Activated CD4-positive, alpha-beta T cell treated with anti-CD3 and anti-CD28 coated beads, Interleukin-2, amount 50 U/mL, for 24 hours (primary cell): ENCODE measurements at places on chromosomes 11 and 22.

- DNase-seq, result no peak
Observed at GRCh38 chr22:49928185-49928495, 9.7 kb downstream of the CRELD2 start.

GRCh38 chr22:38315823-38316363 is 1.3 kb downstream of the CSNK1E start:
- DNase-seq, result no peak

DNA sequence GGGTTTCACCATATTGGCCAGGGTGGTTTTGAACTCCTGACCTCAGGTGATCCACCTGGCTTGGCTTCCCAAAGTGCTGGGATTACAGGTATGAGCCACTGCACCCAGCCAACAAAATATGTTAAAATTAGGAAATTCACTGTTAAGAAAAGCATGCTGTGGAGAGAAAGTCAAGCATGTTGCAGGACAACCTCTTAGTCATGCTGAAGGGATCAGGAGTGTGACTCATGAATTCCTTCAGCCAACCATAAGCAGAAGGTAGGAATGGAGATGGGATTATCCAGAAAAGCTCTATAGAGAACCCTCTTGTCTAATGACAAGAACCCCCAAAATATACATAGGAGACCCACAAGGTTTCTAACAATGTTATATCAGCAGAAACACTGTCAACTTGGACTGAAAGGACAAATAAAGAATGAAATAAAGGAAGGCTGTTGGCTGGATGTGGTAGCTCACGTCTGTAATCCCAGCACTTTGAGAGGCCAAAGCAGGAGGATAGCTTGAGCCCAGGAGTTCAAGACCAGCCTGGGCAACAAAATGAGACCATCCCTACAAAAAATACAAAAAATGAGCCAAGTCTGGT is 16.0 kb downstream of the MRTFA start:
- no peak for DNase-seq

DNA sequence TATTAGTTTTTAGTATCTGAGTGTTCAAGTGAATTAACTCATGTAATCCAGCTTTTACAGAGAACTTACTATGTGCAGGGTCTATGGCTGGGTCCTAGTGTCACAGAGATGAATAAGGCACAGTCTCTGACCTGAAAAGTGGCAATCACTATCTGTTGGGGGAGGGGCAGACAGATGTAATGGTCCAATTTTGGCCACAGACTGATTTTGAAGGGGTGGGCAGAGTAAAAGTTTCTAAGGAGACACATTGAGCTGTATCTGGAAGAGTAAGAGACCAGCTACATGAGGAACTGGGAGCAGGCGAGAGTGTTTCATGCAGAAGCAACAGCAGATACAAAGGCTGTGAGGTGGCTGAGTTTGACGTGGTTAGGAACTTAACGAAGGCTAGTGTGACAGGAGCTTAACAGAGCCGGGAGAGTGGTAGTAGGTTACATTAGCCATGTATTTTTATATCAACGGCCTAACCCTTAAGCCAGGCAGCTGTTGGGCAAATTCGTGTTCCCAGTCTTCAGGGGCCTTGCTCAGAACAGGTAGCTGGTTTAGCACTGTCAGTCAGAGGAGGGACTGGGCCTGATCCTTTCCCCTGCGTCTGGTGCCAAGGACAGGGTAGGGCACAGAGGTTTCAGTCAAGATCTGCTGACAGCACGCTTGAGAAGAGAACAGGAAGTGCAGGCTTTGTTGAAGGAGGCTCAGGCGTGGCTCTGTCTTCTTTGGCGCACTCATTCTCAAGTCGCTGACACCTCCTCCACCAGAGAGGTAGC is 1.4 kb upstream of the STIM1 start:
- DNase-seq, result peak; percentile 60

DNA sequence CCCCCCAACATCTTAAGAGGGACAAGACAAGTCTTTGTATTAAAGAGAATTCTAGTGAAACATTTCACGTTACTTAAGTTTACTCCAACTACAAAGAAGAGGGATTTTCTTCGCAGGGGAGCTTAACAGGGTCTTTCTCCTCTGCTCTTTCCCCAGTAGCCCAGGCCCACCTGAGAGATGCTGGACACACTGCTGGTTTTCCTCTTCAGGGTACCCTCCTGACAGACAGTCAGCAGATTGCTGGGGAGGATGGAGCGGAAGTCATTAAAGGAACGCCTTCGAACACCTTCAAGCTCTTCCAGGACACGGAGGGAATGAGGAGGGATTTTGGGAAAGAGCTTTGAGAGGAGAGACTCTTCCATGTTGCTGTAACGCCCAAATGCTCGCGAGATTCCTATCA is 39.1 kb downstream of the PI4KA start:
- DNase-seq, result no peak

DNA sequence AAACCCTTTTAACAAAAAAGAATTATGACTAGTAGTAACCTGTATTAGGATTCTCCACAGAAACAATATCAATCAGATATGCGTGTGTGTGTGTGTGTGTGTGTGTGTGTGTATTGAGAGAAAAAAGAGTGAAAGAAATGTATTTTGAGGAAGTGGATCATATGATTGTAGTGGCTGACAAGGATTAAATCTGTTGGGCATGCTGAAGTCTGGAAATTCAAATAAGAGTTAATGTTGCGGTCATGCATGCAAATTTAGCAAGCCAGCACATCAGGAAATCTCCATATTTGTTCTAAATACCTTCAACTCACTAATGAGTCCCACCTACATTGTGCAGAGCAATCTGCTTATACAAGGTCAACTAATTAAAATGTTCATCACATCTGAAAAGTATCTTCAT is 46.8 kb upstream of the IGLL5 start:
- DNase-seq, result no peak

DNA sequence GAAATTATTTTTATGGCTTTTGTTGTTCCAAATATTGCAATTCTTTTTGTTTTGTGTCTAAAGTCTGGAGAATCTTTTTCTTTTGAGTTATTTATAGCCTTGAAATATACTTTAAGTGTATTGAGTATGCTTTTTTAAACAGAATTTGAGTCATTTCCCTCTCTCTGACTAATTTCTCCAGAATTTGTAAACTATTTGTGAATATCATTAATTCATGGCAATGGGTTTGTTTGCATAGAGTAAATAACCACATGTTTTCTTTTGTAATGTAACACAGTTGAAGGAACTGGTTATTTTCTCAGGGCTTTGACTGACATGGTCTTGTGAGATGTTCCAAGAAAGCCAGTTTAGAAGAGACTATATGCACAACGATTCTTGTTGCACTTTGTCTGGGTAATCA is 30.9 kb upstream of the MPEG1 start:
- DNase-seq, result no peak

GRCh38 chr11:68670208-68670992 is 13.9 kb upstream of the GAL start:
- DNase-seq, result no peak

- peak; percentile 26 for DNase-seq
Observed at GRCh38 chr11:46237248-46238077, 40.0 kb upstream of the CREB3L1 start.

- DNase-seq, result no peak
Observed at GRCh38 chr11:67282155-67282875, 6.8 kb upstream of the ANKRD13D start.

GRCh38 chr11:70265341-70265740 is 5.1 kb upstream of the PPFIA1 start:
- DNase-seq, result no peak

- DNase-seq, result no peak
Observed at GRCh38 chr22:43159484-43160178, 8.3 kb downstream of the TSPO start.

DNA sequence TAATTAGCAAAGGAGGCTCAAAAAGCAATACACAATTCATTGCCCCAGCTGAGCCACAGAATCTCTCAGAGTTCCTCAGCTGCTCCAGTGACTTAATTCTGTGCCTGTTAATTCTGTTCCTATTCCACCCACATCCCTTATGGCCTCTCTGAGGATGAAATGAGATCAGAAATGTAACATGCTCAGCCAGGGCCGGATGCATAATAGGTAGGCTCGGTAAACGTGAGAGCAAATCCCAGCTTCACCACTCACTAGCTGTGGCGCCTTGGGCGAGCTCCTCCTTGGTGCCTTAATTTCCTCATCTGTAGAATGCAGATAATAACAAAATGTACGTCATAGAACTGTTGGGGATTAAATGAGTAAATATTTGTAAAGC is 42.8 kb upstream of the DKK3 start:
- no peak for DNase-seq

- DNase-seq, result no peak
Observed at GRCh38 chr11:34280945-34281872, 76.6 kb downstream of the ABTB2 start.

GRCh38 chr22:49118065-49118464 is 709.6 kb downstream of the BRD1 start:
- DNase-seq, result no peak
